Daoy (cell line): ENCODE measurements at places on chromosomes 4 and X. TPM values are rescaled to one million over a fixed set of nuclear protein-coding genes. Genes with fewer than 3 reads are reported as not detected.

The HEPH gene
- total RNA-seq, result 0.09 TPM in 1 of 2 replicates, not detected in the other

The CTAG1A gene
- 1.8 TPM in 1 of 2 replicates, not detected in the other for total RNA-seq

The COX7B2 gene
- 32.6 and 55.2 TPM in 2 replicates for total RNA-seq

The ETDB gene
- not detected in 2 replicates for total RNA-seq

The SPANXA2 gene
- 25.7 and 64.6 TPM in 2 replicates for total RNA-seq

The HELT gene
- total RNA-seq, result not detected in 2 replicates

The DKC1 gene
- 109 and 124 TPM in 2 replicates for total RNA-seq
